Effector memory CD8-positive, alpha-beta T cell (primary cell): ENCODE measurements at places on chromosomes 11 and 22.

- DNase-seq, result no peak
Measured at GRCh38 chr11:2942447-2942846, 13.2 kb upstream of the PHLDA2 start.

DNA sequence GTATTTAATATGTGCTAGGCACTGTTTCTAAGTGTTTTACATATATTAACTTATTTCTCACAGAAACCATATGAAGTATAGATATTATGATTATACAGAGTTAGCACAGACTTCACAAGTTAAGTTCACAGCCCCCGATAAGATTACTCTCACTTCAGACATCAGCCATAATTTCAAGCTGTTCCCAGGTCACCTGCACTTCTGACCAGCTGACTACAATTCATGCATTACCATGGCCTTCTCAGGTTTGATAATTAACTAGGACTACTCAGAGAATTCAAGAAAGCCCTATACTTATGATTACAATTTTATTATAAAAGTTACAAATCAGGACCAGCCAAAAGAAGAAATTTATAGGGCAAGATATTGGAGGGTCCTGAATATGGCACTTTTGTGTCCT is 68.2 kb upstream of the RRM1 start:
- no peak for DNase-seq

DNA sequence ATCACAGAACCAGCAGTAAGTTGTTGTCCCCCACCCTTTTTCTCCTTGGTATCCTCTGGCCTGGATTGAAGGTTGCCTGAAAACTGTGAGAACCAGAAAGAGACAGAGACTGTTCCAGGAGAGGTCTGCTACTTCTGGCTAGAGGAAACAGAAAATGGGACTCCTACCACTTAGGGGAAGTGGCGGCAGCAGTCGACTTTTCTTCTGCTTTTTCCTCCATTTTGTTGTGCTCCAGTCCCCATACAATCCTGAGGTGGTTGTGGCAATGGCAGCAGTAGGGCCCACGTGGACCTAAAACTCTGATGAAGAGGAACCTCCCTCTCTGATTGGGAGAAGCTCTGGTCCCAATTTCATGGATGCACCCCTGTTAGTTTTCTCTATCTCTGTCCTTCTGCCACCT is 76.0 kb upstream of the SORL1 start:
- DNase-seq, result no peak

DNA sequence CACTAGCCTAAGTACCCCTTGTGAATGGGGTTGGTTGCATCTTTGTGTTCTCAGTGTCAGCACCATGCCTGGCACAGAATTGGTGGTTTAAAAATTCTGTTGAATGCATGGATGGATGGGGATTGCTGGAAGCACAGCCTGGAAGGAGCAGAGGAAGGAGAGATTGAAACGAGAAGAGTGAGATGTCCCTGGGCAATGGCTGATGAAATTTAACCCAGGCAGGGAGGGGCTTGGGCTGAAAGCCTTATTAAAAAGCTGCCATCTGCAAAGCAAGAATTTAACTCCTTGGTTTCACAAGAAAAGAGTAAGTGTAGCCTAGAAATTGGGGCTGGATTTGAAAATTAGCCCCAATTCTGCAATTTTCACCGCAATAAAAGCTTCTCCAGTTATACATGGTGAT is 126.7 kb downstream of the TEAD1 start:
- DNase-seq, result no peak

DNA sequence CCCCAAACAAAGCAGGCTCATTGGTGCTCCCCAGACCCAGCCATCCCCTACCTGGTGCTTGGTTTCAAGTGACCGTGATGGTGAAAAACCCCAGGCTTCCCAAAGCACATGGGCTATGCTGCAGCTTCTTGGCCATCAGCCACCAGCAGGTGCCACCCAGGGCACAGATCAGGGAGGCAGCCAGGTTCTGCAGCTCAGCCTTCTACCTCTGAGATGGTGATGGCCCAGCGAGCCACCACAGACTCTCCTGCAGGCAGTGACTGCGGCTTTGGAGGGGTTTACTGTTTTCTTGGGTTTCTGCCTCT is 70.0 kb upstream of the ALX4 start:
- no peak for DNase-seq

DNA sequence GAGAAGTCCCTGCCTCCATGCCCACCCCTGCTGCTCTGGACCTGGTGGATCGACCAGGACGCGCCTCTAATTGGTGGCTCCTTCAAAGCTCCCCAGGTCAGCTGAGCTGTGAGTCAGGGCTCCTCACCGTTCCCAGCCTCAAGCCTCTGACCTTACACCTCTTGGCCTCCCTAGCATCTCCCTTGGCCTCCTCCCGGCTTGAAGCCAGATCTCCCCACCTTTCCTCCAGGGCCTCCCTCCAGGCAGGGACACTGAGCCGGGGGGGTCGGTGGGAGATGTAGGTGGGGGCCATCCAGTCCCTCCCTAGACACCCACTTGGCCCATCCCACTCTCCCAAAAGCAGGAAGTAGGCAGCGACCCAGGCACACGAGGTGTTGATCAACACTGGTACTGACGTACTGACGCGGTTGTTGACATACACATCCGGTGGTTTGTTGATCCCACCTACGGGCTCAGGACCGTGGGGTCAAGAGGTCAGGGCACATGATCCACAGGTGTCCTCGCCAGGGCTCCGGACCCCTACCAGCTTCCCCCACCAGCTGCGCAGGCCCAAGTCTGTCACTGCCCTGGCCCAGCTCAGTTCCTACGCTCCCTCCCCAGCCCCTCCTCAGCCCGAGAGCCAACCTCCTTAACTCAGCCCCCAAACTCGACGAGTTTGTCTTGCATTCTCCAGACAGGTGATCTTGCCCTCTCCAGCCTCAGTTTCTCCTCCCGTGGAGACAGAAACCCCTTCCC is 802 bp downstream of the ATG2A start:
- DNase-seq, result peak; percentile 55

DNA sequence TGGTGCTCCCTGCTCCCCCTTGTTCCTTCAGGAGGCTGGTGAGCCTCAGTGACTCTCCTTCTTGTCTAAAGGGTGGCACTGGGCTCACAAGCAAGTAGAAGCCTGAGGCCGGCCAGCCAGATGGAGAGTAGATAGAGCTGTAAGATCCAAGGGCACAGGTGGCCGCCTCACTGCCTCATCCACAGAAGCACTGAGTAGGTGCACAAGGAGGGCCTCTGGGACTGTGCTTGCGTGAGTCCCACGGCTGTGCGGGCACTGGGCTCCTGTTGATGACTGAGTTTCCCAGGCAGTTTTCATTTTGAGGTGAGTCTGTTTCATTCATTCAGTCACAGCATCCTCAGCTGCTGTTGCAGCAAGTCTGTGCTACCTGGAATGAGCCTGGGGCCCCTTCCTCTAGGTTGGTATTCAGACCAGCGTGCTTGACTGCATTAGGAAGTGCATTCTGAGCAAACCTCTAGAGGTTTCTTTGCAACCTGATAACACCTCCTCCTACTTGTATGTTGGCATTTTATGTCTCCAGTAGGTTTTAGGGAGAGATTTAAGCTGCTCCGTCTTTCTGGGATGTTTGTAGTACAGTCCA is 184.0 kb downstream of the TBC1D22A start:
- no peak for DNase-seq

DNA sequence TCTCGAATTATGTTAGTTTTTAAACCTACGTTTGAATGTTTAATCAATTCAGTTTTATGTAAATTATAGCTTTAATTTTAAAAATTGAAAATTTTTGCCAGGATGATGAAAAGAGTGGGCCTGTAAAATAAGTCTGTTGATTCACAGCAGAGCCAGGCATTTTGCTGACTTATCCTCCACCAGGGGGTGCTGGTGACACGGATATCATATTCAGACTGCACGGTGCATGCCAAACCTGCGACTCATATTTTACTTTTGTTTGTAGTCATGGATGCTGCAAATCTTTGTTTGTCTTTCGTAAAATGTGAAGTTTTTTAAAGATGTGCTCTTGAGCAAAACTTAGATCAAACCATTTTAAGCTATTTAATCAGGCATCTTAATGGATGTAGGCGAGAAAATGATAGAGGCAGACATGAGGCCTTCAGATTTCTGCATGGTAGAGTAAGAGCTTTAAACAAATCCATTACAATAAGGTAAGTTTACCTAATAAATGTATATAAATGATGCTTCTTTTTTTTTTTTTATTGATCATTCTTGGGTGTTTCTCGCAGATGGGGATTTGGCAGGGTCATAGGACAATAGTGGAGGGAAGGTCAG is 3.6 kb upstream of the OR8B3 start:
- DNase-seq, result peak; percentile 6

DNA sequence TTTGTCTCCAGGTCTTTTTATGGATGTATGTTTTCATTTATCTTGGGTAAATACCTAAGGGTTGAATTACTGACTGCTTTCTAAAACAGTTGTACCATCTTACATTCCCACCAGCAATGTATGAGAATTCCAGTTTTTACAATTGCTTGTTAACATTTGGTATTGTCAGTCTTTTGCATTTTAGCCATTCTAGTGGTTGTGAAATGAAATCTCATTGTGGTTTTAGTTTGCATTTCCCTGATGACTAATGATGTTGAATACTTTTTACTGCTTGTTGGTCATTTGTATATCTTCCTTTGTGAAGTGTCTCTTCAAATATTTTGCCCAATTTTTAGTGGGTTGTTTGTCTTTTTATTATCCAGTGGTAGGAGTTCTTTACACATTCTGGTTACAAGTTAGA is 92.8 kb downstream of the ARFGAP2 start:
- no peak for DNase-seq

DNA sequence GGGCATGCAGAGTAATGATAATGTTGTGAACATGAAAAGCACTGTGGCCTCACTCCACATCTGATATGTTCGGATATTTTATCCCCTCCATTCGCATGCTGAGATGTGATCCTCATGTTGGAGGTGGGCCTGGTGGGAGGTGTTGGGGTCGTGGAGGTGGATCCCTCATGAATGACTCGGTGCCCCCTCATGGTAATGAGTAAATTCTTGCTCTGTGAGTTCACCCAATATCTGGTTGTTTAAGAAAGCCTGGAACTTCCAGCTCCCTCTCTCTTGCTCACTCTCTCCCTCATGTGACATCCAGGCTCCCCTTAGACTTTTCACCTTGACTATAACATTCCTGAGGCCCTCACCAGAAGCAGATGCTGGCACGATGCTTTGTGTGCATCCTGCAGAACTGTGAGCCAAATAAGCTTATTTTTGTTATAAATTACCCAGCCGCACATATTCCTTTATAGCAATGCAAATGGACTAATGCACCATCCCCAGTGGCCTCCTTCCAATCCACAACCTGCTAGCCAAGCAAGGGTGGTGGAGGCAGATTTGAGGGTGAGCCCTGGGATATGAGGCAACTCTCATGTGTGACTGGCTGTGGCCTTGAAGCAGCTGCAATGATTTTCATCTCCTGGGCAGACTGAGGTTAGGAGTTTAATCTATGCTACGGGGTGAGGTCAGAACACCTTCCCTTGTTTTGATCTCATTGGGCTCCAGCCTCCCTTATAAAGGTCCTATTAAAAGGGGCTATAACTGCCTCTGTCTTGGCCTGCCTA is 276.5 kb downstream of the ETS1 start:
- DNase-seq, result no peak

- no peak for DNase-seq
Measured at GRCh38 chr11:473962-474785, 24.1 kb downstream of the PTDSS2 start.

DNA sequence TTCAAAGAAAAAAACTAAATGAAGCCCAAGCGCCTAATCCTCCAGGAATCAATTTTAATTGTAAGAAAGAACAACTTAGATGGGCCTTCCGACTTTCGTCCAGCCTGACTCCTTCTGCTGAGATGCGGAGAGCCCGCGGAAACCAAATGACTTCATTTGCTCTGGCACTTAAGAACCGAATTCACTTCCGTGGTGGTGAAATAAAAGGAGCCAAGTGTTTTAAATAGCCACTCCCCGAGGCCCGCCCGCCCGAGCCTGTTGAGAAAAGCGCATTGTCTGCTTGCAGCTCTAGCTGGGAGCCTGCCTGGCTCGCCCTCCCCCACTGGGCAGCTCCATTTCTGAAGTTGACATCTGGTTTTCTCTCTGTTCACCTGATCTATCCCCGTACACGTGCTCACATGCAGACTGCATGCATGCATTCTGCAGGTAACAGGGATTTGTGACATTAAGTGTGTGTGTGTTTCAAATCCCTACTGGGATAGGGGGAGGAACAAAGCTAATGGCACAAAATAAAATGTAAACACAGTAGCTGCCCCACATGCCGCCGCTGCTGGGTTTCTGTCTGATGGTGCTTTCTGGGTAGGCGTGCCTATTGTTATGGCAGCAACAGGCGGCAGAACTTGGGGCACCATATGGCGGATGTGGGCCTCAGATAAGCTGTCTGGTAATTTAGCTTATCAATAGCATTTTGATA is 6.2 kb downstream of the TEAD1 start:
- no peak for DNase-seq

GRCh38 chr11:130383344-130384211 is 44.8 kb downstream of the ADAMTS8 start:
- no peak for DNase-seq

- peak; percentile 5 for DNase-seq
Measured at GRCh38 chr11:8910649-8911026, 351 bp upstream of the AKIP1 start.

DNA sequence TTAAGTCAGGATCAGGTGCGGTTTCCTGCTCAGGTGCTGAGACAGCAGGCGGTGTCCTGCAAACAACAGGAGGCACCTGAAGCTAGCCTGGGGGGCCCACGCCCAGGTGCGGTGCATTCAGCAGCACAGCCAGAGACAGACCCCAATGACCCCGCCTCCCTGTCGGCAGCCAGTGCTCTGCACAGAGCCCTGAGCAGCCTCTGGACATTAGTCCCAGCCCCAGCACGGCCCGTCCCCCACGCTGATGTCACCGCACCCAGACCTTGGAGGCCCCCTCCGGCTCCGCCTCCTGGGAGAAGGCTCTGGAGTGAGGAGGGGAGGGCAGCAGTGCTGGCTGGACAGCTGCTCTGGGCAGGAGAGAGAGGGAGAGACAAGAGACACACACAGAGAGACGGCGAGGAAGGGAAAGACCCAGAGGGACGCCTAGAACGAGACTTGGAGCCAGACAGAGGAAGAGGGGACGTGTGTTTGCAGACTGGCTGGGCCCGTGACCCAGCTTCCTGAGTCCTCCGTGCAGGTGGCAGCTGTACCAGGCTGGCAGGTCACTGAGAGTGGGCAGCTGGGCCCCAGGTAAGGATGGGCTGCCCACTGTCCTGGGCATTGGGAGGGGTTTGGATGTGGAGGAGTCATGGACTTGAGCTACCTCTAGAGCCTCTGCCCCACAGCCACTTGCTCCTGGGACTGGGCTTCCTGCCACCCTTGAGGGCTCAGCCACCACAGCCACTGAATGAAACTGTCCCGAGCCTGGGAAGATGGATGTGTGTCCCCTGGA is at the start of gene MYO7A:
TSS of gene MYO7A (plus strand) at position 327 of the 772 bp plus-strand sequence. CDS start 2,389 bp downstream, outside the sequence.
- DNase-seq, result no peak

DNA sequence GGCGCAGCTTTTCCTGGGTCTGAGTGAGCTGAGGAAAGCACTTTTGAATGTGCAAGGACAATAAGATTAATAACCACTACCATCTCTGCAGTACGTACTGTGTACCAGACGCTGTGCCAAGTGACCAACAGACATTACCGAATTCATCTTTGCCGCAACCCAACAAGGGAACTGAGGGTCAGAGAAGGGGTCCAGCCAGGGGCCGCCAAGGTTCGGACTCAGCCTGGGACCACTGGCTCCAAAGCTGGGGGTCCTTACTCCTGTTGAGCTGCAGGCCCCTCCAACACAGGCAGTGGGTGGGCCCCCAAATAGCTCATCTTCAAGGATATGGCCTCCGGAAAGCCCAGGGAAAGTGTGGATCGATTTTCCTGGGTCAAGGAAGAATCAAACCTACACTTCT is 55.0 kb upstream of the EMID1 start:
- DNase-seq, result no peak
